GM03348 (cell line): ENCODE measurements at places on chromosomes 11 and 22.

- DNase-seq: no peak
These were observed 33.3 kb downstream of the SYT13 start for GRCh38 chr11:45252877-45253276.

DNA sequence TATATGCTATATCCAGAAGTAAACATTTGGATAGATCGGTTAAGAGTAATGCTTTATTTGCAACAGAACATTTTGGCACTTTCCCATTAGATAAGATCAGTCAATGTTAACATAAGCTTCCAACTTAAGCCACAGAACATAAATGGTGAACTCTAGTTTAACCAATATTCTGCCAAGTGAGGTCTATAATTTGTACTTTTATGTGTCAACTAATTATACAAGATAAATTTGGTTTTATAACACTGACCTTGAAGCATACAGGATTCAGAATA, 23.5 kb upstream of the BLID start:
- no peak for DNase-seq

- DNase-seq: no peak
These were observed 14.3 kb upstream of the SREBF2 start for GRCh38 chr22:41818596-41818995.

DNA sequence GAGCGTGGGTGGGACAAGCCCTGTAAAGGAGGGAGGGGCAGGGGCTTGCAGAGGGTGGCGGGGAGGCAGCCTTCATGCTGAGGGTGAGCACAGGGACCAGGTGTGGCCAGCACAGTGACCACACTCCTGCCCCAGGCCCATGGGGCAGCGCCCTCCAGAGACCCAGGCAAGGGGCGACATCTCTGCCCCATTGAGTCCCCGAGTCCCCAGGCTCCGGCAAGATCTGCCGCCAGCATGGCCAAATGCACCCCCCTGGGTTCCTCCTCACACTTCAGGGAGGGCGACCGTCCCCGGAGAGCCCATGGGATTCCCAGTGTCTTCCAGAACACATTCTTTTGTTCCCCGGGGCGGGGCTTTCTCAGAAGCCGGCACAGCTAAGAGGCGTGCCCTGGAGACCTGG, 362.5 kb downstream of the TBC1D22A start:
- DNase-seq: no peak

DNA sequence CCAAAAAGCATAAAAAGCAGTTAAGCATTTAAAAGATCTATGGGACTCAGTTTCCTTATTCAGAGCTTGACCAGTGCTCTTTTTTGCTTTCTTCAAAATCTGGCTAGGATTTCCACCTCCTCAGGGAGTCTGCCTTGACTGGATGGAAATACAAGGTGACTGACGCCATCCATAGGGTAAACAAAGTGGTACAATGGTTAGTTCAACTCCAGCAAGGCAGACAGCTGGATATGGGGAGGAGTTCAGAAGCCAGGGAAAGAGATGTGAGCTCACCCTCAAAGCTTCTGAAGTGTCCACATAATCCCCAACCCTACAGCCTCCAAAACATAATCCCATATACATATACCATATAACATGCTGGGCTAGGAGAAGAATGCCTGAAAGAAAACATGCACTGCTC, 52.0 kb downstream of the KIRREL3 start:
- DNase-seq: no peak

- DNase-seq: no peak
These were observed 195.7 kb downstream of the TBC1D22A start for GRCh38 chr22:46958191-46958590.

- DNase-seq: no peak
These were observed 9.3 kb downstream of the SF3A1 start for GRCh38 chr22:30347255-30347892.

GRCh38 chr11:27501100-27501499, 5.5 kb downstream of the LIN7C start:
- DNase-seq: no peak

GRCh38 chr22:48905206-48905975, 922.3 kb downstream of the BRD1 start:
- DNase-seq: no peak

- DNase-seq: no peak
These were observed 45.6 kb downstream of the GRAMD4 start for GRCh38 chr22:46665751-46666280.

DNA sequence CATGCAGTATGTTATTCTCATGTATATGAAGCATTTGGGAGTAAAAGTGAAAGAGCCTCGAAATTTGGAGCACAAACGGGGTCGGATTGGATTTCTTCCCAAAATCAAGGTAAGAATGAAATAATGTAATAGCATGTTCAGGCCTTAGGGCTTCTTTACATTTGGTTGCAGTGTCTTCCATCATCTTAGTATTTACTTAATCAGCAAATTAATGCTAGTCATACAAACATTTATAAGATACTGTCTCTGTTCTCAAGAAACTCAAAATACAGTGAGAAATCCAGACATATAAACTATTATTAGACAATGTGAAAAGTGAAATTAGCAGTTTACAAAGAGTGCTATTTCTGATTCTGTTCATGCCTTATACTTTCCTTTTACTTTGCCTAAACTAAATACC, 63.3 kb upstream of the GRIK4 start:
- no peak for DNase-seq

DNA sequence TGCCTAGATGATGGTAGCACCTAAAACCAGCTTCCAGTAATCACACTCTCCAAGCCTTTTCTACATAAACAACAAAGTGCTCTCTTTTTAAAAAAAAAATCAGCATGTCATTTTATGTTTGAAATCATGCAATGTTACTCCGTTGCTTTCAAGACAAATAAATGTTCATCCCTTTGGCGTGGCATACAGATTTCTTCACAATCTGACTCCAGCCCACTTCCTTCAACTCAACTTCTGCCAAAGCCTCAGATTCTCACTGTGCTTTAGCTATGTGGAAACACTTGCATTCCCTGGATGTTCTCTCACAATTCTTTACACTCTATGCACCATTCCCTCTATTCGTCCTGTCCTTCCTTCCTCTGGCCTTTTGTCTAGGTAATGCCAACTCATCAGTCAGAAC, 206.3 kb upstream of the BLID start:
- DNase-seq: peak; percentile 79

DNA sequence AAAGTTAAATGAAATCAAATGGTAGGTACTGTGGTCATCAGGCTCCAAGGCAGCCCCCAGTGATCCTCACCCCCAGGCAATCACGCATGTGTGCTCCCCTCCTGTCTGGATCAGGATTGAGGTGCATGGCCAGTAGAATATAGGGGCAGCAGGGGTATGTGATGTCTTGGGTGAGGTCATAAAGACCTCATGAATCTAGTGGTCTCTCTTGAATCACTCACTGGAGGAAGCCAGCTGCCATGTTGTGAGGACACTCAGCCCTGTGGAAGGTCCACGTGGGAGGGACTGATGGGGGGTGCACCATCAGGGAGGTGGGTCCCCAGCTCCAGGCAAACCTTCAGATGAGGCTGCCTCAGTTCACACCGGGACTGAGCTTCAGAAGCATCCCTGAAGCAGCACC, 6.8 kb upstream of the IL17REL start:
- DNase-seq: no peak
